ENCODE measurements at places on chromosomes 4 and X. TPM values are rescaled to one million over a fixed set of nuclear protein-coding genes. Genes with fewer than 3 reads are reported as not detected.
A peak's percentile ranks its signal among the peaks of the same experiment; 100 is the strongest.

LRAT gene
- total RNA-seq = not detected

GPR50 gene
- not detected for total RNA-seq

ADAM29 gene
- not detected for total RNA-seq

PABPC1L2A gene
- total RNA-seq = not detected

NAP1L5 gene
- 1.2 TPM for total RNA-seq

TAPT1 gene
- 76.0 TPM for total RNA-seq

C4orf54 gene
- not detected for total RNA-seq

UGT2A2 gene
- total RNA-seq = not detected

GRCh38 chr4:185305979-185306442 lies 89.7 kb downstream of the LRP2BP start:
- peaks cover 39% of the 10 kb centered on the region for H3K4me1 ChIP-seq
- no peak overlapping the region for H3K4me3 ChIP-seq
- H3K27ac ChIP-seq = no peak overlapping the region
- no peaks in the 10 kb centered on the region for H3K27me3 ChIP-seq

GRCh38 chrX:22110729-22111494 lies 78.8 kb downstream of the PHEX start:
- no peak for DNase-seq
- no peaks in the 10 kb centered on the region for H3K4me1 ChIP-seq
- no peak overlapping the region for H3K4me3 ChIP-seq
- no peaks in the 10 kb centered on the region for H3K36me3 ChIP-seq
- H3K27me3 ChIP-seq = no peaks in the 10 kb centered on the region

- DNase-seq = no peak
- no peaks in the 10 kb centered on the region for H3K4me1 ChIP-seq
- H3K27me3 ChIP-seq = no peaks in the 10 kb centered on the region
- no peaks in the 10 kb centered on the region for H3K36me3 ChIP-seq
- H3K4me3 ChIP-seq = no peak overlapping the region
- no peak overlapping the region for H3K27ac ChIP-seq
Measured at GRCh38 chr4:132709056-132709455, 440.0 kb upstream of the PCDH10 start.

- H3K27me3 ChIP-seq = no peaks in the 10 kb centered on the region
- no peaks in the 10 kb centered on the region for H3K36me3 ChIP-seq
- no peak overlapping the region for H3K4me3 ChIP-seq
- peaks cover 34% of the 10 kb centered on the region for H3K4me1 ChIP-seq
- H3K27ac ChIP-seq = no peak overlapping the region
- DNase-seq = peak; percentile 78
Measured at GRCh38 chr4:38310446-38311043, 350.3 kb downstream of the PTTG2 start.

DNA sequence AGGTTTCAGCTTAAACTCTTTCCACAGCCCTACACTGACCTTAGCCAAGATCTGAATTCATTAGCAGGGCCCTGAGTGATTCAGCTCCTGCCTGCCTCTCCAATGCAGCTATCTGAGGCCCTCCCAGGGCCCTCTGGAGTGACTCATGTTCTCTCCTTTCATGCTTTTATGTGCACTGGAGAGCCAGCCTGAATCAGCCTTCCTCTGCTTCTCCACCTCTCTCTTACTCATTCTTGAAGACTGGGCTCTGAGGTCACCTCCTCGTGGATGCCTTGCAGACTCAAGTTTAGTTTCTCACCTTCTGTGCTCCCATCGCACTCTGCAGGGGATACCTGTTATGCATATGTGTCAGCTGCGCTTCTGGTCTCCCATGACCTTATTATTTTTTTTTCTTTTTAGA lies 3.1 kb upstream of the OCIAD2 start:
- H3K4me1 ChIP-seq = peaks cover 20% of the 10 kb centered on the region
- no peaks in the 10 kb centered on the region for H3K27me3 ChIP-seq
- no peak overlapping the region for H3K4me3 ChIP-seq
- H3K27ac ChIP-seq = no peak overlapping the region
- no peaks in the 10 kb centered on the region for H3K36me3 ChIP-seq

DNA sequence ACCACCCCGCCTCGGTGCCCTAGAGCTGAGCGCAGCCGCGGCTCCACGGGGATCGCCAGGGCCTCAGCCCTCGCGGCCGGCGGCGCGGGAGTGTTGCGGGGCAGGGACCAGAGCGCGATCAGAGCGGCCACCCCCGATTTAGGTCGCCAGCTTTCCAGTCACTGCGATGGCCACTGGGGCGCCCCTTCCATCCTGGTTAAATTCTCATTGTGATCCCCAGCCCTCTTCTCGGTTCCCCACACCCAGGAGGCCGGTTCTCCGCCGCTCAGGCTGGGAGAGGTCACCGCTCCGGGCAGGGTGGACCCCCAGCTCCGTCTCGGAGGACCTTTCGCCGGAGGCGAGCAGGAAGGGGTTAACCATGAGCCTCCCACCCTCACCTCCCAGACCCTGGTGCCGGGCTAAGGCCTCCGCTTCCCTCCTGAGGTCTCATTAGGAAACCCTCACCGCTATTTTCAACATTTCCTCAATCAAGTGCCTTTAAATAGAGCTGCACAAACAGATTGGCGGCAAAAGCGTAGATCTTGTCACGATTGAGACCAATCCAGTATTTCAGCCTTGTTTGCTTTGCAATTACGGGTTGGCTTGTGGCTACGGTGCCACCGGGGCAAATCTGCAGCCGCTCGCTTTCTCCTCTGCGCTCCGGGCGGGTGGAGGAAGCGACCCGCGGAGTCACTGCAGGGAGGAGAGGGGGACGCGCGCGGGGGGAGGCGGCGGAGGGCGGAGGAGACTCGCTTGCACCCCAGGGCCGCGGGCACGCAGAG lies 8.3 kb upstream of the HAND2 start:
- no peaks in the 10 kb centered on the region for H3K36me3 ChIP-seq
- no peak overlapping the region for H3K27ac ChIP-seq
- peak overlapping the region; percentile 61 for H3K4me3 ChIP-seq
- DNase-seq = peak; percentile 41
- H3K27me3 ChIP-seq = peaks cover 75% of the 10 kb centered on the region
- H3K4me1 ChIP-seq = peaks cover 18% of the 10 kb centered on the region

DNA sequence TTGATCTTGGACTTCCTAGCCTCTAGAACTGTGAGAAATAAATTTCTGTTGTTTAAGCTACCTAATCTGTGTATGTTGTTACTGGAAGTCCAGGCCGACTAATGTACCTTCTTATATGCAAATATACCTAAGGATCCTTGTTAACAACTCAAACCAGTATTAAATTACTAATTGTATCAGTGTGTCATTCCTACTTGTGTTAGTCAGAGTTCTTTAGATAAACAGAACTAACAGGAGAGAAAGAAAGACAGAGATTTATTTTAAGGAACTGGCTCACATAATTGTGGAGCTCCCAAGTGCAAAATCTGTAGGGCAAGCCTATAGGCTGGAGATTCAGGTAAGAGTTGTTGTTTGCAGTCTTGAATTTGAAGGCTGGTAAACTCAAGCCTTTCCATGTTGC lies 120.0 kb downstream of the ADGRL3 start:
- no peaks in the 10 kb centered on the region for H3K4me1 ChIP-seq
- no peak for DNase-seq
- no peak overlapping the region for H3K27ac ChIP-seq

DNA sequence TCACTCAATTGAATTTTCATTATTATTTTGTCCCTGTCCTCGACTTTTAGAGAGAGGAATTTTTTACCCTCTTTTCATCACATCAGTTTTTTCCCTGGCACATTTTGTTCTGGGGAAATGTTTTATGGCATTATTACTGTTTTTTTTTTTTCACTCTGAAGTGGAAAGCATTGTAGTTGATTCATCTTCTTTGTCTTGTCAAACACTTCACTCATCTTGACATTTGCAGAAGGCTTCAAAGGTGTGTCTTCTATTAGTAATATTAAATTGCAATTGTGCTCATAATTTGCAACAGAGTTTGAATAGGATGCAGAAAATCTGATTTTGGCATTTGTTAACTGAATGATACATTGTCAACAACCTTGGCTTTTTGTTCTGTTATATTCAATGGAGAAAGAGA lies 545.4 kb upstream of the ARX start:
- H3K4me1 ChIP-seq = no peaks in the 10 kb centered on the region
- DNase-seq = no peak
- H3K36me3 ChIP-seq = no peaks in the 10 kb centered on the region
- no peak overlapping the region for H3K27ac ChIP-seq

DNA sequence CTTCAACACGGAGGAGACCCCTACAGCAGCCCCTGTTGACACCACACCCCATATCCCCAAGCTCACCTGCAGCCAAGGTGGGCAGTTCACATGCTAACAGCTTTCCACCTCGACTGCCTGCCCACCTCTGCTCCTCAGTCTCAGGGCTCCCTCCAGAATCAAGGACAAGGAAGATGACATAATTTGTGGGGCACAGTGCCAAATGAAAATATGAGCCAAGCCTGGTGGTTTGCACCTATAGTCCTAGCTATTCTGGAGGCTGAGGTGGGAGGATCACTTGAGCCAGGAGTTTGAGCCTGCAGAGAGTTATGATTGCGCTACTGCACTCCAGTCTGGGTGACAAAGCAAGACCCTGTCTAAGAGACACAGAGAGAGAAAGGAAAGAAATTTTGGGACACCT lies 516.3 kb downstream of the BCOR start:
- peaks cover 2% of the 10 kb centered on the region for H3K27me3 ChIP-seq
- H3K4me3 ChIP-seq = no peak overlapping the region
- no peak overlapping the region for H3K27ac ChIP-seq
- no peaks in the 10 kb centered on the region for H3K36me3 ChIP-seq
- DNase-seq = no peak

- no peaks in the 10 kb centered on the region for H3K4me1 ChIP-seq
- no peak for DNase-seq
- peaks cover 2% of the 10 kb centered on the region for H3K36me3 ChIP-seq
- no peaks in the 10 kb centered on the region for H3K27me3 ChIP-seq
- H3K4me3 ChIP-seq = no peak overlapping the region
Measured at GRCh38 chr4:67714248-67714583, 13.3 kb upstream of the UBA6 start.

DNA sequence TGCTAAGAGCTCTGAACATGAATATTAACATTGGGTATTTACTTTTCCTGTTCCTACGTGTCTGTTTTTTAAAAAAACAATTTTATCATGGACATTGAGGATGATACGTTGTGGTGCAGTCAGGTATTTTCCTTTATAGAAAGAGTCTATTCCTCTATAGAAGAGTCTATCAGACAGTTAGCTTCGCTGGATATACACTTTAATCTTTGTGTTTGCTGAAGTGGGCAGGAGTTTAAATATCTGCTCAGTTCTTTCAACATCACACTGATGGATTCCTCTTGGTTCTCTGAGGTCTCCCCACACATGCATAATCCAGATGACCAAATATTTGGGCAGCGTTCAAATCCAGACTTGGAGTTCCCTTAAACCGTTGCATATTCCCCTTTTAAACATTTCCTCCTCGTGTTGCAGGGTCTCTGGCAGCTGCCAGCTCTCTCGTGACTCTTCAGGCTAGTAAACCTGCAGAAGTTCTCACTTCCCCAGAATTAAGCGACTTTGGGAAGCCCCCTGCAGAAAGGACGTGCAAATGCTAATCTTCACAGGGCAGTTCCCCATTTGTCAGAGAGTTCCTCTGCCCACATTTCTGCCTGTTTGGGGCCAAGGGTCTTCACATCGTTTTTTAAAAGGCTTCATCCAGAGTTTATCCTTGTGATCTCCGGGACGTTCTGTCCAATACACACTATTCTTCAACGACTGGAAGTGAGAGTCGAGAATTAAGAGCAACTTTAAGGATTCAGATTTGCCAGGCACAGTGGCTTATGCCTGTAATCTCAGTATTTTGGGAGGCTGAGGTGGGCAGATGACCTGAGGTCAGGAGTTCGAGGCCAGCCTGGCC lies 20.5 kb upstream of the DHRSX start:
- H3K4me1 ChIP-seq = peaks cover 37% of the 10 kb centered on the region
- H3K27ac ChIP-seq = peak overlapping the region; percentile 63
- DNase-seq = peak; percentile 91
- no peaks in the 10 kb centered on the region for H3K36me3 ChIP-seq
- H3K4me3 ChIP-seq = peak overlapping the region; percentile 37

GRCh38 chr4:159401791-159402380 lies 299.0 kb downstream of the RAPGEF2 start:
- no peaks in the 10 kb centered on the region for H3K27me3 ChIP-seq
- no peak overlapping the region for H3K4me3 ChIP-seq
- H3K27ac ChIP-seq = no peak overlapping the region
- no peak for DNase-seq
- no peaks in the 10 kb centered on the region for H3K36me3 ChIP-seq

DNA sequence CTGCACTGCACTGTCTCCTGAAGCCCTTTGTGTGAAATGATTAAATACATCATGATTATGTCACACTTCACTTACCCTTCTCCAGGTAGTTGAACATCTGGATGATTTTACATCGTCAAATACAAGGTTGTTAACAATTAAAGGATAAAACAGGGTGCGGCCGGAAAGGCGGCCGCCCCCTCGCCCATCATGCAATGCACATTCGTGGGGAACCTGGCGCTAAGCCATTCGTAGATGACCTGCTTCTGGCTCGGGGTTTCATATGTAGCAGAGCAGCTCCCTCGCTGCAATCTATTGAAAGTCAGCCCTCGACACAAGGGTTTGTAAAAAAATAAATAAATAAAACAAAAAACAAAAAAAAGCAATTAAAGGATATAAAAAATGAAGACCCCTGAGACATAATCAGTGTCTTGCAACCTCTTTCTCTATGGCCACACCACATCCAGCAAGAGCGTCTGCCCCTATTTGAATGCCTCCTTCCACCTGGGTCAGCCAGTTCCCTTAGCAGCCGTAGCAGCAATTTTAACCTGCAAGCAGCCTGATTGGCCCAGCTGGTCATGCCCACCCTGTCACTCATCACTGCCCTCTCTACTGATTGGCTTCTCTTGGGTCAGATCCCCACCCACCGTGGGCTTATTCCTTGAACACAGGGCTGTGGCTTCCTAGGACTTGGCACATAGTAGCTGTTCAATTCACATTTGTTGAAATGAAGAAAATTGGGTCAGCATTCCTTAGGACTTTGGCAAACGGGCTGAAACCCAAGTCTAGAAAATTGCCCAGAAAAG lies 147.8 kb upstream of the PSAPL1 start:
- no peak overlapping the region for H3K27ac ChIP-seq
- no peaks in the 10 kb centered on the region for H3K36me3 ChIP-seq
- no peak overlapping the region for H3K4me3 ChIP-seq

- H3K27ac ChIP-seq = no peak within 1 kb of the TSS
- no peaks in the 10 kb centered on the region for H3K27me3 ChIP-seq
- no peak within 1 kb of the TSS for H3K4me3 ChIP-seq
- H3K36me3 ChIP-seq = no peaks in the 10 kb centered on the region
Measured at GRCh38 chrX:115233497-115234455, at the start of gene LRCH2. LRCH2 (minus strand) TSS chrX:115234096; CDS start chrX:115234041, 55 bp downstream.

- no peak for DNase-seq
- no peaks in the 10 kb centered on the region for H3K36me3 ChIP-seq
- H3K4me3 ChIP-seq = no peak overlapping the region
- no peak overlapping the region for H3K27ac ChIP-seq
- H3K4me1 ChIP-seq = no peaks in the 10 kb centered on the region
- H3K27me3 ChIP-seq = no peaks in the 10 kb centered on the region
Measured at GRCh38 chrX:32514986-32515385, 696.4 kb downstream of the DMD start.

GRCh38 chrX:65658229-65658628 lies 9.2 kb upstream of the MSN start:
- no peak for DNase-seq
- H3K36me3 ChIP-seq = no peaks in the 10 kb centered on the region
